ENCODE measurements at places on chromosomes 12 and 14.

DNA sequence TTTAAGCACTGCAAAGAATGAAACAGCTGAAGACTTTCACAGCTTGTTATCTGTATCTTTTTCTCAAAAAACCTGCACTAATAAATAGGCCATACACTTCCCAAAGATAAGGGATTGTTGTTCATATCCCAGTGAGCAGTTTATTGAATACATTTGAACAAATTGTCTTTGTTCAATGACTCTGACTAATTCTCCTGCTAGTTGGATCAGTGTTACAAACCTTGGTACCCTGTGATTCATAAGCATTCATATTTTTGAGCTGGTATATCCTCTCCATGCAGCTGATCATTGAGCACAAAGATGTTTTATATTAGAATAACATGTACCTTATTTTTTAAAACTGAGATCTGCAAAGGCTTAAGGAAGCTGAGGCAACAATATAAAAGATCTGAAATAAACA lies 58.9 kb upstream of the FSCB start:
- no peak for DNase-seq

GRCh38 chr12:48040354-48040753 lies 36.1 kb upstream of the COL2A1 start:
- no peak for DNase-seq

DNA sequence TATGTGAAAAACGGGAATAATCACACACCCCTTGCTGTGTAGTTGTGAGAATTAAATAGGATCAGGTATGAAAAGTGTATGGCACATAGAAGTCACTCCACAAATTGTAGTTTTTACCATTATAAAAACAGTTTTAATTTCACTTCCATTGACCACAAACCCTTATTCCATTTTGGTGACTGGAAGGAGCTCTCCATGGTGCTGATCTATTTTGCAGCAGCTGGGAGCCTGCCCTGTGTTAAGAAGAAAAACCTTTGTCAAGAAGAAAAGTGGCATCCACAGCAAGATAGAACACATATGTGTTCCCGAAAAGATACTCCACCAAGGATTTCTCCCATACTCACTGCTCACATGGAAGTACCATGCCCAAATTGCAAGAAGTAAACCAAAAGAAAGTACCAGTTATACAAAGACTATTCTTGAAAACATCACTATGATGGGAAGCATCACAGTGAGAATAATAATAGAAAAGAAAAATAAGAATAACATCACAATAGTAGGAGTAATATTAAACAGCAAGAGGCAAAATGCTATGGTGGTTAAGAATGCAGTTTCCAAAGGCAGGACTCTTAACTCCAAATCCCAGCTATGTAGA lies 58.7 kb downstream of the TUNAR start:
- no peak for DNase-seq

DNA sequence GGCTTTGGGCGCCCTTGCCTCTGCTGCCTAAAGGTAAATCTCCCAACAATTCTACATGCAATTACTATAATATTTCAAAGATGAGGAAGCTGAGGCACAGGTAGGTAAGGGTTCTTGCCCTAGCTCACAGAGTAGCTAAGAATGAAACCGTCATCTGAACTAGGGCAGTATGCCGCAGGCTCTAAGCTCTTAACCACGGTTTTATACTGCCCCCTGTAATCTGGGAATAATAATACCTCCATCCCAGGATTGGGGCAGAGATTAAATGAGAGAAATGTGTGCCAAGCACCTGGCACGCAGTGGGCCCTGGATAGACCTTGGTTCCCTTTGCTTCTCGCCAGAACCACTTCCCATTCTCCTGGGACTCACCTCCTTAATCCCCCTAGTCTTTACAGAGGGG lies 1.5 kb upstream of the HRK start:
- DNase-seq = no peak

GRCh38 chr14:46058964-46059563 lies 592.5 kb downstream of the RPL10L start:
- DNase-seq = no peak

GRCh38 chr14:41137741-41138140 lies 468.9 kb upstream of the LRFN5 start:
- no peak for DNase-seq

GRCh38 chr12:6996040-6996441 lies 22.2 kb downstream of the LPCAT3 start:
- DNase-seq = no peak

DNA sequence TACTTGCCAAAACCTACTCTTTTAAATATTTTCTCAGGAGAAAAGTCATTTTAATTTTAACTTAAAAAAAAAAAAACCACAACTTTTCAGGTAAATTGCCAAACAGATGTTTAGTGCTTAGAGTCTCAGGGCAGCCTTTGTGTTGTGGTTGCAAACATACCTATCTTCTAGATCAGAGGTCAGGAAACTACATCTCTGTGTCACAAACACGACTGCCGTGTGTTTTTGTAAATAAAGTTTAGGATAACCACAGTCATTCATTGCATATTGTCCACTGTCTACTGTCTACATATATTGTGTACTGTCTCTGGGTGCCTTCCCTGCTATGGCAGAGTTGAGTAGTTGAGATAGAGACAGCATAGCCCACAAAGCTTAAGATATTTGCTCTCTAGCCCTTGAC lies 48.9 kb downstream of the DYRK2 start:
- no peak for DNase-seq

- no peak for DNase-seq
Observed at GRCh38 chr12:89883630-89884389, 175.2 kb upstream of the ATP2B1 start.

- no peak for DNase-seq
Observed at GRCh38 chr14:104224131-104224505, 85.7 kb downstream of the KIF26A start.

- no peak for DNase-seq
Observed at GRCh38 chr12:95591731-95592130, 40.5 kb upstream of the USP44 start.

- no peak for DNase-seq
Observed at GRCh38 chr14:102859911-102860310, 62.6 kb upstream of the AMN start.

DNA sequence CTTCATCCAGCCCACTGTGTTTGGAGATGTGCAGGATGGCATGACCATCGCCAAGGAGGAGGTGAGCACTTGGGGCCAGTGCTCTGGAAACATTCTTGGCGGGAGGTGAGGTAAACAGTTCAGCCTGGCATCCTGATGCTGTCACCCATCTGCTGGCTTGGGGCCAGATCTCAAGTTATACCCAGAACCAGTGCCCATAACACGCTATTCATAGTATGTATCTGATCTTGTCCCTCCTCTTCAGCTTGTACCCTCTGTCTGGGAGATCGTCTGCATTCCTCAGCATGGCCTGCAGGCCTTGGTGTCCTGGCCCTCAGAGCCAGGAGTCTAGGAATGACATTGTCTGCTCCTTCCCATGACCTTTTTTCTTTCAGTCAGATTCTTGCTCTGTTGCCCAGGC lies 31.4 kb downstream of the ALDH2 start:
- DNase-seq = no peak

- no peak for DNase-seq
Observed at GRCh38 chr12:108750526-108750925, 19.2 kb upstream of the CORO1C start.

DNA sequence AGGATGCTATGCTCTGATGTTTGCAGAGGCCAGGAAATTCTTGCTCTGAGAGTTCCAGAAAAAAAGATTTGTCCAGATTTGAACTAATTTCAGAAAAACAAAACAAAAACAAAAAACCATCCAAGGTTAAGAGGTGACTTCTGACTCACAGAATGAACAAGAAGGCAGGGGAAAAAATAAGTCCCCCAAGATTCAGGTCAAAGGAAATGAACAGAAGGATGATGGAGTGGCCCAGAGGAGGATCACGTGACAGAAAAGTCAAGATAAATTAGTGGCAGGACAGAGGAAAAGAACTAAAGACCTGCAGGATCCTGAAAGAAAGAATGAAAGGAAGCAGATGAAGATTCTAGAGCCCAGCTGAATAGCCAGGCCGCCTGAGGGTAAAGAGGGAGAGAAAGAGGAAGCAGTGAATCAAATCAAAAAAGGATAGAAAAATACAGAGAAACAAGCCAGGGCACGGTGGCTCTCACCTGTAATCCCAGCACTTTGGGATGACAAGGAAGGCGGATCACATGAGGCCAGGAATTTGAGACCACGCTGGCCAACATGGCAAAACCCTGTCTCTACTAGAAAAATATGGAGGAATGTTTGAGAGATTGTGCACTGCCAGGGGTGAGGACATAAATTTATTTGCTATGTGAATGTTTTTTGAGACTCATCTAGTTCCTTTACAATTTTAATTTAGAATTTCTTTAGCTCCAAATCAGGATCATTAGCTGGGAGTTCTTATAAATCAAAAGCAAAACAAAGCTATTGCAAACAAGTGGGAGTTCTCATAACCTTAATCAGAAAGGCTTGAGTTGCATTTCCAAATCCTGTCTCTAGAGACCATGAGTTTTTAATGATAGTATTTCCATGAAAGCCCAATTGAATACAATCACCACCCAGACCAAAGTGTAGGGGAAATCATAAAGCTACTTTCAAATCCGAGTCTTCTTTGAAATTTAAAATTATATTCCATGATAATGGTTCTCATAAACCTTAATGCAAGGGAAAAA lies 217.1 kb upstream of the PLEKHG7 start:
- no peak for DNase-seq

DNA sequence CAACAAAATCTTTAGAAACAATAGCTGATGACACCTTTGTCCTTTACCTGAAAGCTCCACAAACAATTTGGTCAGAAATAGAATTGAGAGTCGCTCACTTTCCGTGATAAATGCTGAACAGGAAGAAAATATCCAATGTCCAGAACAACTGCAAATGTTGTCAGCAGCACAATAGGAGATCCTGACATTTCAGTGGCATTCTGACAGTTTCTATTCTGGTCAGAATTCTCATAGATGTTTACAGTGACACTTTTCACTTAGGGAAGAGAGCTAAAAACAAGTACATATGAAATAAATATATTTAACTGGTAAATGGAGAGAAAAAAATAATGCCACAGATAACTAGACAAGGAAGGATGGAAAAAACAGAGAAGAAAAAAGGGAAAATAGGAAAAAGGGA lies 39.1 kb downstream of the MAGOHB start:
- DNase-seq = no peak

DNA sequence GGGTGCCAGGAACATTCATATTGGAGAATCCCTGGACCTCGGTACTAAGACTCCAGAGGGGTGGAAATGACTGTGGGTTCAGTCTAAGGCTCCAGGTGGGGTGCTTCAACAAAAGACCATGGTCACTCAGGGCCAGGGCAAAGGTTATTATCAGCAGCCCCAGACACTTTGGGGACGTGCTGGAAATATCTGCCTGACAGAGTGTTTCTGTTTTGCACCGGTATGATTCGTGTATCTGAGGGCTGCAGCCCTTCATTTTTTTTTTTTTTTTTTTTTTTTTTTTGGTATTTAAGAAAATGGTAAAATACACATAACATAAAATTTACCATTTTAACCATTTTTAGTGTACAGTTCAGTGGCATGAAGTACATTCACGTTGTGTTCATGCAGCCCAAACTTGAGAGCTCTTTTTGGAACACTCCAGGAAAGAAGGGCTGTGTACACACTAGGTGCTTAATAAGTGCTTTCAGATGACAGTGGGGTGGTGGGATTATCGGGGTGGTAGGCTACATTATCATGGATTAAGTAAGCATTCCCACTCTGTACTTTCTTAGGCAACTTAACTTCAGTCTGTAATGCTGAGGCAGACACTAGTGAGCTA lies 120.3 kb downstream of the CHST11 start:
- no peak for DNase-seq

DNA sequence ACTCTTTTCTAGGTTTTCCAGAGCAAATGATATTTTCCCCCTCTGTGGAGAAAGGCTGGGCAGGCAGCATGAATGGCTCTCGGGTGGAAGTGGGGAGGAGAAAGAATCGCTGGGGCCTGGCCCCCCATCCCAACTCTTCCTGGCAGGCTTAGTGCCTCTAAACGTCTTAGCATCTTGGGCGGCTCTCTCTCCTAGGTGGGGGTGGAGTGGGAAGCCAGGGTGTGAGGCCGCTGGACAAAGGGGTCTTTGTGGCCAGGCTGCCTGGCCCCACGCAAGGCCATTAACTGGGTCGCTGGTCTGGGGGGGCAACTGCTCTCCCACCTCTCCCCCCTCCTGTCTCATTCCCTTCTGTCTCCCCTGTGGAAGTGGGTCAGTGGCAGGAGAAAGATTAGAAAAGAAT lies 4.7 kb downstream of the LRP1-AS start:
- DNase-seq = no peak

DNA sequence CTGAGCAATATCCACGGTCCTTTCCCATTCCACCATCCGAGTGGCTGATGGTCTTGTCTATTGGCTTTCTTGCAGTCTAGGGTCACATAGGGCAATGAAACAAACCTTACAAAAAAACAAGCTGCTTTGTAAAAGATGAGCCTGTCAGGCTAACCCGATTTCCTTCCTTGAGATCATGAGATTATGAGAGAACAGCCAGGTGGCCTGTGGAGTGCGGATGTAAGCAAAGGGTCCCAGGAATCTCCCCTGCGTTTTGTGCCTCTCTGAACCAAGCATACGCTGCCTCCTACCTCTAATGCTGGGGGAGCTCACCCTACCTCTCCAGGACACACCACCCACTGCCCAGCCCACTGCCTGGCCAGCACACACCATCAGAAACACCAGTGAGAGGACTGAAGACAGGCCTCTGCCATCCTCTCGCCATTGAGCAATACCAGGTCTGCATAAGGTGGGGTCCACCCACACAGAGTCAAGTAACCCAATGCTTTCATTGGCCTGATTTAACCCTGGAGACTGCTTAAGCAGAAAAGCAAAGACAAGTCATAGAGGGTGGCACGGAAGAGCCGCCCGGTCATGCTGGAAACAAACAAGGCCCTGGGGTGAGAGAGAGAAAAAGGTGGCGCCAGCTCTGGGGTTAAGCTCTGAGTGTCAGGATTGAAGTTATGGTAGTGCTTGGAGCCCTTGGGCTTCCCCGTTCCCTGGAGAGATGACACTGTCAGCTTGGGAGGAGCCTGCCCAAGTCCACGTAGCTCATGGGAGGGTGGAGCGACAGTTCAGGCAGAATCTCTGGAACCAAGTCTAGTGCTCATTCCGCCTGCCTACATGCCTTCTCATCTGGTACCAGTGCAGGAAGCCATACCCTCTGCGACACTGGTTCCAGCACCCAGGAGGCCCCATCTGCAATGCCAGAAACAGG lies 46.6 kb downstream of the CALM1 start:
- no peak for DNase-seq

- DNase-seq = no peak
Observed at GRCh38 chr14:64641760-64642159, 62.5 kb upstream of the PLEKHG3 start.

DNA sequence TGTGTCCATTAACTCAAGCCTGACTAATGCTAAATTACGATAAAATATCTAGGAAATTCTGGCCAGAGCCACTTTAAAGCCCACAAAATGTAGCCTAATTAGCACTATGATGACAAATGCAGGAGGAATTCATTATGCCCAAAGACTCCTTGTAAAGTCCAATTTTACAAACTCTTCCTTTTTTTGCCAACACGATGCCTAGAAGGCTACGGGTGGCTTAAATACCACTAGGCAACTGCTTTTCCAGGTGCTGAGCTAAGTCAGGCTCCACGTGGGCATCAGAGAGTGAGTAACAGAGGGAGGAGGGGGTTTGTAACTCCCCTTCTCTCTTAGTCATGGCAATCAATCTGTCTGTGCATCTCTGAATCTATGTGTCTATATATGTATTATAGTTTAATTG lies 172.4 kb upstream of the NTF3 start:
- DNase-seq = no peak
